ENCODE measurements at places on chromosomes 7 and 10.

DNA sequence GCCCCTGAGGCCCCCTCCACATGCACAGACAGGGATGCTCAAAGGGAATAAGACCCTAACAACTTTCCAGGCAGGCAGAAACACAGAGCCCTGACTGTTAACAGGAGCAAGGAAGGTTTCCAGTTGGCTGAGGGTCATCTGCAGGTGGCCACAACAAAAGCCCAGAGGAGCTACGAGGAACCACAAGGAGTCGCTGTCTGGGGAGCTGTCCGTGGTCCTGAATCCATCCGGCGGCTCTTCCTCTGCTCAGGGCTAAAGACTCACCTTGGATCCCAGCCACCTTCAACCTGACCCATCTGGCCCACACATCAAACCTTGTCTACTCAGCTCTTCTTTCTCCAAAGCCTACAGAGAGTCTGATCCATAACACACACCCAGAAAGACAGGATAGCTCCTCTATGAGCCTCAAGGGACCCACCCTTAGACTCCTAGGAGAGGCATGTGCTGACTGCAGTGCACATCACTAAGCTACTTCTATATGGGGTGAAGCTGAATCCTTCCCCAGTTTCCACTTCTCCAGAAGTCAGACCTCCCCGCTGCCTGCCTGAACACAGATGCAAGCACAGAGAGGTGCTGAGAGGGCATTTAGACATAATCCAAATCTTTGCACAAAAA, 104.0 kb downstream of the SLIT1 start:
- DNase-seq = peak; percentile 45

DNA sequence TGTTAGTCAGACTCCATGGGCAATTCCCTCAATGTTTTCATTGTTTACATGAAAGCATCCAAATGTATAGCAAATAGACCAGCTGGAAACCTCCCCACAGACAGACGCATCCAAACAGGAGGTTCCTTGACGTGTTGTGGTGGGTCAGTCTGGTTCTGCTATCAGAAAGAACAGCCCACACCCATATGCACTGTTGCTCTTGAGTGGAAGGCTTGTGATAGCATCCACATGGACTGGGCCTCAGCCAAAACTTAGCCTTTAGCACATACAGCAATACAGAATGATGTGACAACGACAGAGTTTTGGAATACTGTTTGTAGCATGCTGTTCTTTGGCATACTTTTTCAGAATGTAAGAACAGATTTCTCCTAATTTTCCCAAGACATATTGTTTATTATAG, 299.2 kb upstream of the ETV1 start:
- DNase-seq = no peak

GRCh38 chr10:122014652-122015248, 25.8 kb downstream of the TACC2 start:
- no peak for DNase-seq

- DNase-seq = no peak
Observed at GRCh38 chr7:20331910-20332813, 1.5 kb downstream of the ITGB8 start.

- DNase-seq = peak; percentile 82
Observed at GRCh38 chr7:80941208-80941758, 22.4 kb upstream of the SEMA3C start.

DNA sequence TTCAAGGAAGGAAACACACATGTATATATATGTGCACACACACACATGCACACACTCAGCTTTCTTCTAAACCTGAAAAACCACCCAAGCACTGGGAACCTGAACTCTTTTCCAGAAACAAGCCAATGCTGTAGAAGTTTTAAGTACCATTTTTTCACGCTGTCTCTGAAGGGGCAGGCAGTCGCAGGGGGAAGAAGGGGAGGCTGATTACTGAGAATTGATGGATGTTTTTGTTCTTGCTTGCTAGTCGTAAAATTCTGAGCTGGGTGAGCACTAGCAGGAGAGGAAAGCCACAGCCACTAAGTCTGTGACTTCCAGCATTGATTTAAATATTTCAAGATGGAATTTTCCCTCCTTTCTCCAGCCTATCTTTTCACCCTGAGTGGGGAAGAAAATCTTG, 391.8 kb downstream of the CALN1 start:
- DNase-seq = no peak

GRCh38 chr10:17368708-17369272, 85.6 kb downstream of the ST8SIA6 start:
- DNase-seq = no peak

DNA sequence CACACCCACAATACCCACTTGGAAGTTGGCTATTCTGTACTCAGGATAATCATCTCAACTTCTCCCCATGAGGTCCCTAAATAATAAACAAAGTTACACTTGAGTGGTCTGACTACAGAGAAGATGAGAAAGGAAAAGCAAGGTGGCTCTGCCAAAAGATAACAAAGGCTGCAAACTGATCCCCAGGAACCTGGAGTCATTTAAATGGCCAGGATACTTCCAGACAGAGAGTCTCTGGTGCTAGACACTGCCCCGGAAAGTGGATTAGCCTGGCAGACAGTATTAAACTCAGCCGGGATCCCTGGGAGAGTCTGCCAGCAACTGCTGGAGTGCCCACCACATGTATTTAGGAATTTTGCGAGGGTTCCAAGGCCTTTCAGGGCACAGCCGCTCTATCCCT, 93.7 kb downstream of the DGKI start:
- no peak for DNase-seq

DNA sequence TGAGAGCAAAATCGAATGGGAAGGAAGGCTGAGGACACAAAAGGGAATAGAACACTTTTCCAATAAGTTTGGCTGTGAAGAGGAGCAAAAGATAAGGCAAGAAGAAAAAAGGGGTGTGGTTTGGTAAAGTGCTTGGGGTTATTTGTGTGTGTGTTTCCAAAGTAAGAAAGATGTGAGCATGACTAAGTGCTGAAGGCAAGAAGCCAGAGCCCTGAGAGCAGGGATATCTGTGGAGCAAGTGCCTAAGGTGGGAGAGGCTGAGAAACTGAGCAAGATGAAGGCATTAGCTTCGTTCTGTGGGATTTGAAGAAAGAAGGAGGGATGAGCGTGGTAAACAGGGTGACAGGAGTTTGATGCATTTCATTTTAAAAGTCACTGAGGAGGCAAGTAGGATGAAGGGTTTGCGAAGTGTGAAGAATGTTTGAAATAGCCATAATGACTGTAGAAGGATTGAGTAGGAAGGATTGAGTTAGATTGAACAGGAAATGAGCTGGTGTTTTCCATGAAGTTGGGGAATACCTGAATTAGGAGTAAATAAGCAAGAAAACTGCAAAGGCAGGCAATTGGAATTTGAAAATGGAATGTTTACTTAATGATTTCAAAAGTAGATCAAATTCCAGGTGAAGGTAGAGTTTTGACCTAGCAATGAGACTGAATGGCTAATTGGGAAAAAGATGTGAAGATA, 19.9 kb upstream of the SP4 start:
- DNase-seq = no peak

DNA sequence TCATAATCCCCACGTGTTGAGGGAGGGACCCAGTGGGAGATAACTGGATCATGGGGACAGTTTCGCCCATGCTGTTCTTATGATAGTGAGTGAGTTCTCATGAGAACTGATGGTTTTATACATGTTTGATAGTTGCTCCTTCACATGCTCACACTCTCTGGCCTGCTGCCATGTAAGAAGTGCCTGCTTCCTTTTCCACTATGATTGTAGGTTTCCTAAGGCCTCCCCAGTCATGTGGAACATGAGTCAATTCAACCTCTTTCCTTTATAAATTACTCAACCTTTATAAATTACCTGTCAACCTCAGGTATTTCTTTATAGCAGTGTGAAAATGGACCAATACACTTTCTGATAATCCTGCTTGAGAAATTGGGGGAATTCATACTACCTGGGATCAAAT, 80.2 kb downstream of the ZNF37A start:
- no peak for DNase-seq

DNA sequence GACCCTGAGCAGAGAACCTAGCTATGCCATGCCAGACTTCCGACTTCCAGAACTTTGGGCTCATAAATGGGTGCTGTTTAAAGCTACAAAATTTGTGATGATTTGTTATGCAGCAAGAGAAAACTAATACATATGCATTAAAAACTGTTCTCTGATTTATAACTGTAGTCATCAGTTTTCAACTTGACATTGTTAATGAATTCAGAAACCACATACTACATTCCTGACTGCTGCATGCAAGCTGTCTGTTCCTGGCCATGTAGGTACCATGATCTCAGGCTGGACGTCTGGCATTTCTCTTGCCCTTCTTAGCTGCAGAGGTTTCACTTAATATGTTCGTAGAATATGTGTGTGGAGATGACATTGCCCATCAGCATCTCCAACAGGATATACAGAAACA, 28.4 kb downstream of the MKX start:
- DNase-seq = peak; percentile 34

GRCh38 chr10:132564249-132564605, 26.6 kb downstream of the INPP5A start:
- no peak for DNase-seq

DNA sequence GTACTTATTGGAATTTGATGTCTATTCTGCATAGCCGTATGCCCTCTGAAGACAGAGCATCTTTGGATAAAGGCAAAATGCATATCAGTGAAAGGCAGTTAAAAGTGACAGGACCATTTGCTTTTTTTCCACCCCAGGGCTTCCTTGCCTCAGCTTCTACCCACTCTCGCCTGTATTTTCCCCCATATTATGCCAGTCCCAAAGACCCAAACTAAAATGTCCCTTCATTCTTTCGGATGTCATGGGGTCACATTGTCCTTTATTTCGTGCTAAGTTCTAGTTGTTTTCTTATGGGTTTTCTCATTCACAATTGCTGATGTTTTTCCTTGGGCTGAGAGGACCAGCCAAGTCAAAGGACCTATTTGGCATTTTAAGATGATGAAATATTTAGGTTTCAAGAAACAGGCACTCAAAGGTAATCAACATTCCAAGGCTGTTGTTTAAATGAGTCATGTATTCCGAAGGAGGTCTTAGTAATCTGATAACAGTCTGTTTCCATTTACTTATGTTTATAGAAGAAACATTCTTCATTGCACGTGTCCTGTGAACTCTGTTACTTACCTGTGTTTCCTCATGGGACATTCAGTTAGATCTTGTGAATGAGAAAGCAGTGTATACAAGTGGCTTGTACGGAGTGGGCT, 74.1 kb downstream of the DNAH11 start:
- peak; percentile 77 for DNase-seq

Measured in EL (cell line).